ENCODE measurements at places on chromosomes 2 and 18.

GRCh38 chr2:150119819-150120218 lies 367.6 kb downstream of the RND3 start:
- no peak for DNase-seq

GRCh38 chr2:182435754-182436153 lies 8.9 kb upstream of the PDE1A start:
- DNase-seq, result no peak

DNA sequence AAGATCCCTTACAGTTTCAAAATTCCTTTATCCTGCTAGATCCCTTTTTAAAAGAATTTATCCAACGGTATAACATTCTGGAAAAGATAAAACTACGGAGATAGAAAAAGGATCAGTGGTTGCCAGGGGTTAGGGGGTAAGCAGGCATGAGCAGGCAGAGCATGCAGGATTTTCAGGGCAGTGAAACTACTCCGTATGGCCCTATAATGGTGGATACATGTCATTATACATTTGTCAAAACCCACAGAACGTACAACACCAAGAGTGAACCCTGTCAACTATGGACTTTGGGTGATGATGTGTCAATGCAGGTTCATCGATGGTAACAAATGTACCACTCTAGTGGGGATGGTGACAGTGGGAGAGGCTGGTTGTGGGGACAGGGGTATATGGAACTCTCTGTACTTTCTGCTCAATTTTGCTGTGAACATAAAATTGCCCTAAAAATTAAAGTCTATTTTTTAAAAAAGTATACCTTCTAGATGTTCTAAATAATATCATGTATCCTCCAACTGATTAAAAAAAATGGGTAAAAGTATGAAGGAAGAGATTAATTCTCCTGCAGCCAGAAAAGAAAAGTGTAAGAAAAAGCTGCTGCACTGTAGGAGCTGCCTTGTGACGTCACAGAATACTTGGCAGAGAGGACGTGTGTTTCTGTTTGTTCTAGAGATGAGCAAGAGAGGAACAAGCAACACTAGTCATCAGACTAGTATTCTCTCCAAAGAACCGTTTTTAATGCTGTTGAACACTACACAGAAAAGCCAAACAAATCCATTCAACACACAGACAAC lies 23.6 kb downstream of the ANKRD44 start:
- DNase-seq, result no peak

- DNase-seq, result no peak
These were observed 131.1 kb upstream of the RIOK3 start for GRCh38 chr18:23321996-23322395.

- no peak for DNase-seq
These were observed 236.5 kb downstream of the AKAIN1 start for GRCh38 chr18:4960578-4960977.

- DNase-seq, result no peak
These were observed 277.2 kb upstream of the MGAT5 start for GRCh38 chr2:133976659-133977058.

DNA sequence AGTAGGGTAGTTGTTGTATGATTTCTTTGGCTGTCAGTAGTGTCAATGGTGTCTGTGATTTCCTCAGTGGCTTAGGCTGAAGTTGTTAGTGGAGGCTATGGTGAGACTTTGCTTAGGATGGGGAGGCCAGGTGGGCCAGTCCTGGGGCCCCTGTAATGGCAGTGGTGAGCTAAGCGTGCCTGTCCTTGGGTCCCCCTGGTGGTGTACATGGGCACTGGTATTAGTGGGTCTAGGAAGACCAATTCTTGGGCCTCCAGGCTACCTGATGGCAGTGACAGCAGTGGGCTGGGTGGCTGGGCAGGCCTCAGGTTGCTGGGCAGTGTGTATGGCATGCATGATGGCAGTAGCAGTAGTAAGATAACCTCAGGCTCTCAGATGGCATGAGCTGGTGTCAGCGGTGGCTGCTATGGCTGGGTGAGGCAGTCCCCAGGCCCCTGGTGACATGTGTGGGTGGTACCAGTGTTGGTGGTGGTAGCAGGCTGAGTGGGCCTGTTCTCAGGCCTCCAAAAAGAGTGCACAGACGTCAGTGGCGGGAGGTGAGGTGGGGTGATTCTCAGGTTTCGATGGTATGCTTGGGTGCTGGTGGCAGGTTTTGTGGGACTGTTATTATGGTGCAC lies 103.2 kb downstream of the KLHL14 start:
- DNase-seq, result no peak

DNA sequence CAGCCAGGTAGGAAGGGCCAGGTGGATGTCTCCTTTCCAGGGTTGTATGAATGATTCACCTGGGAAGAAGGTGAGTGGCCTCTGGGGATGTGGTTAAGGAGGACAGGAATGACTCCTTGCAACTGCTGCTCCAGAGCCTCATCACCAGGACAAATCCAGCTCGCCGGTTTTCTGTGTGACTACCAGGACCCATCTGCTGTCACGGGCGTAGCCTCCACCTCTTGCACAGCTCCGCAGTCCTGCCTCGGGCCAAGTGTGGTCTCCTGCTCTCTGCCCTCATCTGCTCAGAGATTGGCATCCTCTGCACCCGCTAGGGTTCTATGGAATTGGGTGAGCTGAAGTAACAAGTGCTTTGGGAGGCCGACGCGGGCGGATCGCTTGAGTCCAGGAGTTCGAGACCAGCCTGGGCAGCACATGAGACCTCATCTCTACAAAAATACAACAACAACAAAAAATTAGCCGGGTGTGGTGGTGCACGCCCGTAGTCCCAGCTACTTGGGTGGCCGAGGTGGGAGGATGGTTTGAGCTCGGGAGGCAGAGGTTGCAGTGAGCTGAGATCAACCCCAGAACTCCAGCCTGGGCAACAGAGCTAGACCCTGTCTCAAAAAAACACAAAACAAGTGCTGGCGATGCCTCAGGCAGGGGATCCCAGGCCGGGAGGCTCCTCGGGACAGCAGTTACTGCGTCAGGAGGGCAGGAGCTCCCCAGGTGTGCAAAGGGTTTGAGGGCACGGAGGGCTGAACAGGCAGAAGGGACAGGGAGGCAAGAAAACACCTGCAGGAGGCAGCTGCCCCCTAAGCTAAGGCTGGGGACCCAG lies 831 bp upstream of the D2HGDH start:
- no peak for DNase-seq

GRCh38 chr2:172674034-172674967 lies 61.3 kb upstream of the RAPGEF4 start:
- no peak for DNase-seq
